ENCODE measurements at places on chromosomes 2 and 18.

GRCh38 chr2:23412556-23413155 lies 27.7 kb downstream of the KLHL29 start:
- DNase-seq, result no peak

DNA sequence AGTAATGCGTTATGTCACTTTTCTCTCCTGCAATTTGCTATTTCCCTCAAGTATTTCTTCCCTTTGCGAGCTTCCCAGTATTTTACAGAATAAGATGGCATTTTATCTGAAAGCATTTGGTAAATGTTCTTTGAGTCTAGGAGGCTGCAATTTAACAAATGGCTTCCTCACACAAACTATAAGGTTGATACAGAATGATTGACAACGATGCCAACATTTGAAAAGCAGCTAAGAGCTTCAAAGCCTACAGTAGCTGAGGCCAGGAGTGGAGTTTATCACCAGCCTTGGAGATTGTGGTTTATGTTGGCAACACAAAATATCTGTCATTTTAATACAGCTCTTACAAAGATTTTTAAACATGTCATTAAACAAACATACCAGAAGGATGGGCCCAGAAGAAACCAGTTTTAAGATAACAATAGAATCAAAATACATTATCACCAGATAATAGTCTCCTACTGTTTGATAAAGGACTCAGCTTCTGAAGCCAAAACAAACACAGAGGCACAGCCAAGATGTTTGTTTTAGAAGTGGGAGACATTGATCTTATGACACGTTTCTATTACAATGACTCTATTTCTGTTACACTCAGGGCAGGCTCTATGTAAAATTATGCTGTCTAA lies 711.4 kb upstream of the ACVR2A start:
- no peak for DNase-seq

DNA sequence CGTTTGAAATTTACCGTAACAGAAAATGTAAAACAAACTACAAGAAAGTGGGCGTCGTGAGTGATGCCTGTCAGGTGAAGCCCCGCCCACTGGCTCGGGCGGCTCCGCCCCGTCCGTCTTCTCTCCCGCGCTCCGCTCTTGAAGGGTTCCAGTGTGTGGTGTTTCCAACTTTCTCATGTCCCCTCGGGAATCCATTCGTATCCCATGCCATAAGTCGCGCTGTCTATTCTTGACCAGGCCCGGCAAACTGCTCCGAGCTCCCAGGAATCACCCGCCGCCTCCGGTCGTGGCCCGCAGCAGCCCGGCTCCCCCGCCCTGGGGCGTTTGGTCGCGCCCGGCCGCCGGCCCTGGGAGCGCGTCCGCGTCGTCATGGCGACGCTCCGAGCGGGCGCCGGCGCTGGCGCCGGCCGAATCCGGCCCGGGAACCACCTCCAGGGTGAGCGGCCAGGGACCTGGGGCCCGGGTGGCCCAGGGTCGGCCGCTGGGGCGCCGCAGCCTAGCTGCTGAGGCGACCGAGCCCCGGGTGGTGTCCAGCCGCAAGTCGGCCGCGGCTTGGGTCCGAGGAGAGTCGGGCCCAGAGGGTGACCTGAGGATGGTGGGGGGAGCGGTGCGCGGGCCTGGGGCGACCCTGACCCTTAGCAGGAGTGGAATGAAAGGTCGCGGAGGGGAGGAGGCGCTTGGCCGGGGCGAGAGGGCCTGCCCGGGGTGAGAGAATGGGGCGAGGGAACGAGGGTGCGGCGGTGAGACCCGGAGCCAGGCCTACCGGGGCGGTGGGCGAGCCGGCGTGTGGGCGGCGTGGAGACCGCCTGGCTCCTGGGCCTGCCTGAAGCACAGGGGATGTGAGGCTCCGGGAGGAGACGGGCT lies at the start of gene CFAP221:
TSS of gene CFAP221 (plus strand) at position 375 of the 864 bp plus-strand sequence. CDS start 1,683 bp downstream, outside the sequence.
- DNase-seq, result no peak

- DNase-seq, result no peak
Observed at GRCh38 chr2:70477441-70477844, 76.2 kb downstream of the TGFA start.

- no peak for DNase-seq
Observed at GRCh38 chr2:206164261-206164862, 4.7 kb downstream of the EEF1B2 start.

DNA sequence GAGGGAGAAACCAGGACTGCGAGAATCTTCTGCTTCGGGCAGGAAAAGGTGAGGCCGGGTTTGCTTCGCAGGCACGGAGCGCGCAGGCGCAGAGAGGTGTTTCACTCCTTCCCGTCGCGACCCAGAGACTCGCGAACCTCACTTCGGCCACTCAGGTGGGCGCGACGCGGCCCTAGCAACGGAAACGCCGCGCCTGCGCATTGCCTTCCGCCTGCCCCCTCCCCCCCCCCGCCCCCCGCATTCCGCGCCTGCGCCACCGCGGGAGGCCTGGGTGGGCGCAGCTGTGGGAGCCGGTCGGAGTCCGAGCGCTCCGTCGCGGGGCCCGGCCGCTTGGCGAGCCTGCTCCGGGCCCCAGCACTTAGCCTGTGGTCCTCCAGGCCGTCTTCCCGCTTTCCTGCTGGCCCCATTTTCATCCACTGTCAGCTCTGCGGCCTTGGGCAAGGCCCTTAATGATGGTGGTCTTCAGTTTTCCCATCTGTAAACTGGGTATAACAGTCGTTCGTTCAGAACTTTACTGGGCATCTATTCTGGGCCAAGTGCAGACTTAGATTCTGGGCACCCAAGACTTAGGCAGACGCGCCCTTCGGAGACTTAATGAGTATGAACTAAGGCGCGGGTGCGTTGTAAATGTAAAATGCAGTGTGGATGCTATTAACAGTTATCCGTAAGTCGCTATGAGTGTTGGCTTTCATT lies 62.1 kb upstream of the ACKR3 start:
- DNase-seq, result peak; percentile 33

DNA sequence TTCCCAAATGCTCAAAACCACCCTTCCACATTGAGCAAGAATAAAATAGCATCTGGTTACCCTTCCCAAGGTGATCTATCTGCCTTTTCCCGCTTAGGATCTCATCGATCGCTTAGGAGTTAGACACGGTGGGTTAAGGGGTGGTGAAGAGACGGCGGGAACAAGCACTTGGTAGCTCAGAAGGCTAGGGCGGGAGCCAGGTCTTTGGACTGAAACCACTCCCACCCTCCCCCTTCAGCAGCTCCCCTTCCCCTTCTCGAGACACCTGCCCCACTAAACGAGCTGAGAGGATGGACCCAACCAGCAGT lies 513 bp downstream of the THOC1 start:
- no peak for DNase-seq

DNA sequence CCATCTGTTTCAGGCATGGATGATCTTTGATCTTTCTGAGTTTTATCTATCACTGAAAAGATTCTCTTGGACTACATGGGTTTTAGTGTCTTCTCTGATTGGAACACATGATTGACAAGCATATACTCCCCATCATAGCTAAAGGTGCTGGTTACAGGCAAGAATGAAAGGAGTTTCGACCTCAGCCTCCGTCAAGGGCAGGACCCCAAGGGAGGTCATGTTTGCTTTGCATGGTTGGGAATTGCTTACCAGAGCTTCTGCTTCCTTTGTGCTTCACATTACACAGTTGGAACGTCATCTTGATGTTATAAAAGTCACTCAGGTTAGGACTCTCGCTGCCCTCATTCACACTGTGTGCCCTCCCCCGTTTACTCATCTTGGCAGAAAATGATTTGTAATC lies 287.7 kb downstream of the PIK3C3 start:
- no peak for DNase-seq

- no peak for DNase-seq
Observed at GRCh38 chr2:70312560-70312959, 10.7 kb upstream of the FAM136A start.

- DNase-seq, result no peak
Observed at GRCh38 chr2:176496761-176497160, 227.5 kb downstream of the MTX2 start.

GRCh38 chr18:3624935-3625741 lies 175.2 kb downstream of the TGIF1 start:
- DNase-seq, result peak; percentile 22

DNA sequence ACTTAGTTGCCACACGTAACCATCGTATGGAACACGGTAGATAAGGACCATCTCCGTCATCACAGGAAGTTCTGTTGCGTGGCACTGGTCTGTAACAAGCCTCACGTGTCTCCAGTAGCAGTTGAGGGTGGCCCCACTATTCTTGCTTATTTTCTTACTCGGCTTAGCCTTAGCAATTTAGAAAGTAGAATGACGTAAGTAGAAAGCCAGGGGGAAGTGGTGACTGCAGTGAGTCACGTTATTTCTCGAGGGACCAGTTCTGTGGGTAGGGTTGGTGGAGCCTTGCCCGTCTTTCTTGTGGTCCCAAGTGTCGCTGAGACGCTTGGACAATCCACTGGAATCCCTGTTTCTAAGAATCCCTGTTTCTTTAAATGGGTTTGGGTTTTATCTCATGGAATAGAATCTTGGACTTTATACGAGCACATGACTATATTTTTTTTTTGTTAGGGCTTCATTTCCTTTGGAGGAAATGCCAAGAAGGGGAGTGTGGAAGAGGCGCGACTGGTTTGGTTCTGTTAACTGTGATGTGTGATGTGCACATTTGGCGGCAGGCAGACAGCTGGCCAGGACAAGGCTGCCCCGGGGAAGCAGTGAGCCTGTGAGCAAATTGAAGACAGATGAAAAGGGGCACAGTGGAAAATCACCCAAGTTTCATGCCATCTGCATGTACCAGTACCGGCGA lies 96.2 kb downstream of the CABLES1 start:
- DNase-seq, result peak; percentile 50

DNA sequence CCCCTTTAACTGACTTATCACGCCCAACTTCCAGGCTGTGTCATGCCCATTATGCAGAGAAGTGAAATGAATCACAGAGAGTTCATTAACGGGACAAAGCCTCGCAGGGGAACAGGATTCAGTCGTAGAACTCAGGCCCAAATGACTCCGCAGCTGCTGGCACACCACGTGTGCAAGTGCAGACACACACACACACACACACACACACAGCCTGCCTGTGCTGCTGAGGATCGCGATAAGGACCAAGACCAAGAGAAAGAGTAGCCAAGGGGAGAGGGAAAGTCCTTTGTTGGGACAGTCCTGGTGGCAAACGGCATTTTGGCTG lies 90.0 kb upstream of the TAF1B start:
- DNase-seq, result peak; percentile 25

DNA sequence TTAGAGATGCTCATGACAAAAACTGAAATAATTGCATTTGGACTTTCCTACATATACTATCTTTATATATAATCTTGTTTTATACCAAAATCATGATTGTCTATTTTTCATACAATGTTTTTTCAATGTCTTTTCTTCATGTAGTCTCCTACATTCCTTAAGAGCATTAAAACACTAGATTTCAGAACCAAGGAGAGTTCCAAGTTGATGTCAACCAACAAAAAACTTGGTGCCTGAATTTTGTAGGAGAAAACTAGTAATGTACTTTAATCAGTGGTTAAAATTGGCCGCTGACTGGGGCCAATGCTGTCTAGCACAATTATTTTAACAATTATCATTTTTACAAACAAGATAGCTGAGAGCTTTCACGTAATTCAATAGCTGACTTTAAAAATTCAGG lies 678.8 kb downstream of the DCC start:
- DNase-seq, result no peak

GRCh38 chr2:119478188-119478977 lies 45.9 kb downstream of the SCTR start:
- DNase-seq, result no peak

- DNase-seq, result no peak
Observed at GRCh38 chr2:69581774-69582581, 61.6 kb downstream of the AAK1 start.

- no peak for DNase-seq
Observed at GRCh38 chr2:192887337-192887736, 692.6 kb upstream of the TMEFF2 start.

DNA sequence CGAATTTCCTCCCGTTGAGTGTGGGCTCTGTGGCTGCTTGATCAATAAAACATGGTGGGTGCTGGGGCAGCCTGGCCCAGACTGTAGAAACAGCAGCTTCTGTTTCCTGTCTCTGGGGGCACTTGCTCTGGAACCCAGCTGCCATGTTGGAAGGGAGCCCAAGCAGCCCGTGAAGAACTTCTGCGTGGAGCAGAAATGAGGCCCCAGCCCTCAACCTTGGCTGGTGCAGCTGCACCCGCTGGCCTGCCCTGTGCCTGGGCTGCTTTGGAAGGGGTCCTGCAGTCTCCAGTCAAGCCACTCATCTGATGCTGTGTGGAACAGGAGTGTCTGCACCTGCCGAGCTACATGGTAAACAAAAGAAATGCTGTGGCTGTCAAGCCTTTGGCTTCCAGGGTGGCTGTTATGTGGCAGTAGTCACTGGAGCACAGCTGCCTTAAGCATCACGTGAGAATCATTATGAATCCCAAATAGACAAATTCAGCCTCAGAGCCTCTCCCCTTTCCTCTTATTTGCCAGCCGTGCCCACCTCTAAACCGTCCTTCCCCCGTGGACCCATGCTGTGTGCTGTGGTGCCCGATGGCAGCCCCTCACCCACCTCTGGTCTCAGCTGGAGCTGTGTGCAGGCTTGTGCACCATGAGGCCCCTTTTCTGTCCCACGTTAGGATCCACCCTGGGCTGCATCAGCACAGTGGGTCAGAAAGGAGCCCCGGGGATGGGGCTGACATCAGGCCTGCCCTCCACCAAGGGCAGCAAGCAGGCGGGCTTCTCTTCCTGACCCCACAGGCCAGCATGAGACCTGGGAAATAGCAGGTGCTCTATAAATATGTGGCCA lies 134.0 kb upstream of the HDAC4 start:
- no peak for DNase-seq

DNA sequence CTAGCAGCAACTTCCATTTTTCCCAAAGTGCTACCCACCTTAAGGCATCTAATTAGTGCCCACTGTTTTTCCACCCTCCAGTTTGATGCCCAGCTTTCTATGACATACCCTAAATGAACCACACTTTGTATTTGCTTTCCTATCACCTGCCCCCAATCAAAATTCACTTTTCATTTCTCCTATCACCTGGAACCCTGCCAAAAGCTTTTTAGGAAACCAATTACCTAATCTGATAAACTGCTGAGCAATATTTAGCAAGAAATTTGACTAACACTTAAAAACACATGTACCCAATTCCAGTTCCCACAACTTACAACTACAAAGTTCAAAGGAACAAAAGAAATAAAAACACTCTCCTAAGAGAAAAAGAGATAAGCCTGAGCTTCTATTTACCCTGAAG lies 71.7 kb downstream of the IKZF2 start:
- DNase-seq, result no peak

DNA sequence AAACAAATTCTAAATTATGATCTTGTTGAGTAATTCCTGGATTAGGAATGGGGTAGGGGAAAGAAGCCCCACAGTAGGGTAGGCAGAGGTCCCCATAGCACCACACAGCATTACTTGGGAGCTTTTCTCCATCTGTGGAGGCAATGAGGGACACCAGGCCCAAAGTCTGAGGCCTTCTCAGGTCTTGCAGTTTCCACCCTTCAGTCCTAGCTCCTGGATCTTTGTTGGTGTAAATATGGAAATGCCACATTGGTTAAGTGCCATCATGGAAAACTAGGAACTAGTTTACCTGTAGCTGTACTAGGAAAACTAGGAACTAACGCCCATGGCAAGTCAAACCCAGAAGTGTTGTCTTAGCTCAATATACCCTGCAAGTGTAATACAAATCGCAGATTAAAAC lies 113.3 kb upstream of the DAPL1 start:
- DNase-seq, result no peak

GRCh38 chr2:117963446-117963845 lies 50.4 kb downstream of the CCDC93 start:
- no peak for DNase-seq
